ENCODE measurements at places on chromosomes 4 and X.

- DNase-seq, result peak; percentile 32
These were observed 200.4 kb downstream of the PTTG2 start for GRCh38 chr4:38160487-38161207.

GRCh38 chr4:80462621-80463091, 127.1 kb downstream of the CFAP299 start:
- no peak for DNase-seq

- no peak for DNase-seq
These were observed 39.8 kb downstream of the GRIA3 start for GRCh38 chrX:123223859-123224258.

DNA sequence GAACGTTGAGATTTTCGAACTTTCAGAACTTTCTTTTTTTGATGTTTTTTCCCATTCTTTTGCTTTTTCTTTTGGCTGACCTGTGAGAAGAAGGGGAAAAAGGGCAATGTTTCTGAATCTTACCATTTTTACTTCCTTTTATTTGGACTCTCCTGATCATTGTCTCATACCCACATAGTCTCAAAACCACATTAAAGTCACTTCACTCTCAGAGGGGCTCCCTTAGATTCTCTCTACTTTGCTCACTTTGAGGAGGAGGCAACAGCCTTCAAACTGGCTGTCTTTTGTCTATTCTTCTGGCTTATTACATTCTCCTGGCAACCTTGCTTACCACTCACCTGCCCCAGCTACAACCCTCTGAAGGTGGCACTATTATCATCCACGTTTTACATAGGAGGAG, 3.7 kb downstream of the CXCL9 start:
- DNase-seq, result no peak

All from SIG-M5 (cell line).